Fibroblast of gingiva (primary cell): ENCODE measurements at places on chromosomes 16 and 17.

DNA sequence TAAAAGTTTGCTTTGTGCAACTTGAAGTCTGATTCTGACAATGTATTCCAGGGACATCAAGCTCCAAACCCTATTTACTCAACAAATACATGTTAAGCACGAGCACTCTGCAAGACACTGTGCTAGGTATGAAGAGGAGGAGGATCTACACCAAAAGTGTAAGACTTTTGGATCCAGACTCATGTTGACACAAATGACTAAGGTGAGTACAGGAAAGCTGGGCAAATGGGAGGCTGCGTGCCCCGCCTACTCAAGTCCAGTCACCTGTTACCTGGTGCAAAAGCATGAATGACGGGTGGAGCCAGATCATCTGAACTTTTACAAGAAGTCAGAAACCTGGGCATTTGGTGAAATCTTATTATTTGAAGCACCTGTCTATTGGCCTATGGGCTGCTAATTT, 120.7 kb downstream of the ABCC12 start:
- DNase-seq: no peak

DNA sequence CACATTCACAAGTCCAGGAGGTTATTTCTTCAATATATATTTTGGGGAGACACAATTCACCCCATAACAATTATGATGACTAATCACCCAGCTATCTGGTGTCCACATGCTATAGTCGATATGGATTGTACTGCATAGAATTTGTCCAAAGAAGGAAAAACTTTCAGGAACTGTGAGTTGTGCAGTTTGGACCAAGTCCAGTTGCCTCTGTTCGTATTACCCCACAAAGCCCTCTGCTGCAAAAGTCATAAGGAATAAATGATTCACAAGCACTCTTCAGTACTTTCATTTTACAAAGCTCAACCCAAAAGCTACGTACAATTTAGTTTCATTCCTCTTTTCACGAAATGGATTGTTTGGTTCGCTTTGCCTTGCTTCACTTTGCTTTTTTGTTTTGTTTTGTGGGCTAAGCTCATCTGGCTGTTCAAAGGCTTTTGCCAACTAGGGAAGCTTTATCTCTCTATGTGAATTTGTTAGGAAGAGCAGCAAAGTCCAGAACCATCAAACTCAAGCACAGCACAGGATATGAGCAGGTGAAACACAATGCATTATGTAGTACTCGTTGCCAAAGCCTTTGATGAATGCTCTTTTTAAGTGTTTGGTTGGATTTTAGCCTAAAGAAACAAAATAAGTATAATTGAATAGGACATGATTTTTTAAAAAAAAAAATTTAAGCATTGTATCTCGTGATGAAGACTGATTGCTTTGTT, 98.6 kb downstream of the ZNF18 start:
- DNase-seq: no peak

GRCh38 chr17:21303441-21304065, 19.0 kb downstream of the MAP2K3 start:
- no peak for DNase-seq

DNA sequence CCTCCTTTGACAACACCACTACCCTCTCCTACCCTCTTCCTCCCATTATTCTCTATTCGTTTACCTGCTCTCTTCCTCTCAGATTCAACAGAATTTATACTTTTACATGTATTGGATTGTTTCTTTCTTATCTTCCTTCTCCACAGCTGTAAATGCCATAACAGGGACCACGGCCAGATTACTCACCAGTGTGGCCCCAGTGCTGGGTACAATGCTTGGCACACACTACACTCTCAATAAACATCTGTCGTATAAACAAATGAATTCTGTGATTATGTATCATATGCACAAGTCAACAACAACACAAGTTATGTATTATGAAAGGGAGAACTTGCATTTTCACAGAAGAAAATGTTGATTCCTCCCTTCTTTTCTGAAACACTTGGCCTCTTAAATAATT, 20.0 kb downstream of the AARSD1 start:
- DNase-seq: peak; percentile 68

DNA sequence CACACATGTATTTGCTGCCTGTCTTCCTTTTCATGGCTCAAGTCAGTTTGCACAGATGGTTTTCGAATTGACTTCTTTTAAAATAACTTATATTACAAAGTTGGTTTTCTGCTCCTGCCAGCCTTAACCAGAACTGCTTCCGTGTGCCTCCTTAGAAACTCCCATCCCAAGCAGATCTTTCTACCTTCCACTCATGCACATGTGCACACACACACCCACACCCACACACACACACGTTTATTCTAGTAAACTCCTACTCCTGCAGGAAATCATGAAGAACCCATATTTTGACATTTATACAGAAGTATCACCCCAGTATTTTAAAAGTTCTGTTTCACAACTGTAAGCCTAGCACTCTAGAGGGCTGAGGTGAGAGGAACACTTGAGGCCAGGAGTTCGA, 329.5 kb upstream of the SOX9 start:
- no peak for DNase-seq

- no peak for DNase-seq
These were observed 29.0 kb downstream of the RTN4RL1 start for GRCh38 chr17:1995907-1996799.

DNA sequence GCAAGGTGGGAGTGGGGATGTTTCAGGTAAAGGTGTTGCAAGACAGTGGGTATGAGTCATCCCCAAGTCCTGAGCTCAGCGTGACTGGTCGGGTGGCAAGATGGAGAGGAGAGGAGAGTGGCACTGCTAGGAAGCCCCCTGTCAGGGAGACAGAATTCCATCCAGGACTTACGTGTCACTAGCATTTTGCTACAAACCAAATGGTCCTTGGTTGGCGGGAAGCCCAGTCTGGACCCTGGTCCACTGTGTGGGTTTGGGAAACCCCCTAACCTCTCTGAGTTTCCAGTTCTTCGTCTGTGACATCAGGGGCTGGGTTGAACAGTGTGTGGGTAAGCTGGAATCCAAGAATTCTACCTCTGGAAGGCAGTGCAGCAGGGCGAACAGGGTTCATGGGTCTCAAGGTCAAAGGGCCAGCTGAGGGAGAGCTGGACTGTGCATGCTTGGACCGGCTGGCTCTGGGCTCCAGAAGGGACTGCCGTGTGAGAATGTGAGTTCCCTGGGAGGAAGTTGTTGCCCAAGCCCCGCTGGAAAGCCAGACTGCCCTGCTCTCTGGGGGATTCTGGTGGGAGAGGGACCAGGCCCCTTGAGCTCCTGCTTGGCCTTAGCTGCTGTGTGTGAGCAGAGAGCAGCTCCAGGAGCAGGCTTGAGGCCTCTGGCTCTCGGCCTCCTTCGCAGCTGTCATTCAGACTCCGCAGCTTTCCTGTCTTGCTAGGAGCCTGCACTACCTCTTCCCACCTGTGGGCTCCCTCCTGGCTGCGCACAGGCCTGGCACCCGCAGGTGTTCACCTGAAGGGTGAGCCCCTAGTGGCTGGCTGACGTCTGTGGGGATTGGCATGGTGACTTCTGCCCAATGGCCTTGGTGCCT, 84.6 kb downstream of the NT5M start:
- no peak for DNase-seq

GRCh38 chr17:66373079-66373478, 70.7 kb downstream of the PRKCA start:
- DNase-seq: no peak

DNA sequence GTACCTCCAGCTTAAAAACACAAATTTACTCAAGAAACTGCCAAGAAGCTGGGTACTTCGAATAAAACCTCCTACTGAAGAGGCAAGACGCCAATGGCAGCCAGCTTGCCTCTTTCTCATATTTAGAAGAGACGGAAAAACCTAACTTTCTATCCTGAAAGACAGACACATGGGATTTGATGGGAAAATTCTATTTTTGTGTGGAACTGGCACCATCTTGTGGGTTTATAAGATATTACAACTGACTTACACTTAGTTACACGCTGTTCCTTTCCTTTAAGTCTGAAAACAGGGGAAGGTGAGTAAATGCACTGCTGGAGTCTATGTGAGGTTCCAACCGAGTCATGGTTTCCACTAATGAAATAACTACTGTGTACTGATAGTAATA, 10.3 kb downstream of the ZNF18 start:
- peak; percentile 35 for DNase-seq

DNA sequence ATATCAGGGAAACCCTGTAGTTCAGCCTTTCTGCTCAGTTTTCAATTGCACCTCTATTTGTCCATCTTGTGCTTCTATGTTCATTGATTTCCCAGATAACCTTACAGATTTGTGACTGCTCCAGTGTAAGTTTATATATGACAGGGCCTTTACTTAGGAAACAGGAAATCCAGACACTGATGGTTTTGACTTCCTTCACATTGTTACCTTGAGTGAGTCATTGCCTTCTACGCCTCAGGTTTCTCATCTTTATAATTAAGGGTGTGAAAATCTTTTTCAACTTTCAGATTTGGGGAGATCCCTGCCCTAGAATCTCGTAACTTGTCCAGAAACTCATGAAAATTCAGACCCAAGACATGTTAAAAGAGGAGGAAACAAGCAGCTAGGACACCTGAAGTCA, 342.4 kb upstream of the TBX2 start:
- DNase-seq: no peak

- no peak for DNase-seq
These were observed 189.2 kb downstream of the SEC14L1 start for GRCh38 chr17:77329741-77330531.

DNA sequence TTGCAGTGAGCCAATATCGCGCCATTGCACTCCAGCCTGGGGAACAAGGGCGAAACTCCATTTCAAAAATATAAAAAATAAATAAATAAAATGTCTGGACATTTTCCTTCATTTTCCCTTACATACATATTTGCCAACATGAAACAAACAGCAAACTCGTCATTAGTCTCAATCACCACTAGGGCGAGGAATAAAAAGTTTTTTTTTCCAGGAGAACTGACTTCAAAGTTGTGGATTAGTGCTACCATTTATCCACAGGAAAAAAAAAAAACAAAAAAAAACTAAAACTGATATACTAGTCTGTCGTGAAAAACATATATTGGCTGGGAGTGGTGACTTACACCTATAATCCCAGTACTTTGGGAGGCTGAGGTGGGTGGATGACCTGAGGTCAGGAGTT, 77.0 kb upstream of the MTMR4 start:
- DNase-seq: no peak

DNA sequence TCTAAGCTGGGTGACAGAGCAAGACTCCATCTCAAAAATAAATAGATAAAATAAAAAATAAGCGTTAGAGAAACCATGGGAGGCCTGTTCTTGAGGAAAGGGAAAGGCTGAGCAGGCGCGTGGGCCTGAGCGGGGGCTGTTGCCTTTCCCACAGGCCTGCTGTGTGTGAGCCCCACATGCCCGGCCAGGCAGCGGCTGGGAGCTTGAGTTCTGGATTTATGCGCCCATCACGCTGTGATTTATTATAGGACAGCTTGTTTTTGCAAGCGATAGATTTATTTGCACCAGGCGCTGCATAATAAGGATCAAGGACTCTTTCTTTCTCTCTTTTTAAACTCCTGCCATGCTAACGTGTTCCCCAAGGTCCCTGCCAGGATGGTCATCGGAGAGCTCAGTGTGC, 14.8 kb upstream of the WFDC1 start:
- DNase-seq: no peak

GRCh38 chr17:32998111-32998886, 6.7 kb downstream of the SPACA3 start:
- DNase-seq: peak; percentile 48

DNA sequence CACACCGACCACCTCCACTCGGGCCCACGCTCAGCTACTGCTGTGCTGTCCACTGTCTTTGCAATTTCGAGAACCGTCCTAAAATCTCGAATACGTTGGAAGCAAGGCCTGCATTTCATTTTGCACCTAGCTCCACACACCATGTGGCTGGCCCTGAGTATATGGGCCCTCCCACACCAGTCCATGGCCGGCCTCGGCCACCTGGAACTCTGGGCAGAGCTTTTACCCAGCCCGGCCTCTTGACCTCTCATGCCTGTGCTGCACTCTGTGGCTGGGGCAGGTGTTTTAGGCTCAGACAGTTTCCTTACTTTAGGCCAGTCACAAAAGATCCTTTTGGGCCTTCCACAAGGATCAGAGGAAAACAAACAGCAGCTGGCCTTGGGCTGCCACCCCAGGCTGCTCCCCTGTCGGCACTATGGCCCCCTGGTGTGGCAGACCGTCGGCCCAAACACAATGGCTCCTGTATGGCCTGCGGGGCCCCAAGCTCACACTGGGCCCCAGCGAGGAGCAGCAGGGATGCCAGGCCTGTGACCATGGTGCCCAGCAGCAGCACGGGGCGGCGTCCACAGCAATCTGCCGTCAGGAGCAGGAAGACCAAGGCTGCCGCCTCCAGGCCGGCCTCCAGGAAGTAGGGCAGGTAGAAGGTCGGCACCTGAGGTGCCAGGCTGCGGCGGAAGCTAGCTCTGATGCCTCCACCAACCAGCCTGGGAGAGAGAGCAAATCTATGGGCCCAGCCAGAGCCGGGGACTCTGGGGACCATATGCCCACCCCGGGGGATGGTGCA, 2.5 kb downstream of the SLC22A31 start:
- no peak for DNase-seq

DNA sequence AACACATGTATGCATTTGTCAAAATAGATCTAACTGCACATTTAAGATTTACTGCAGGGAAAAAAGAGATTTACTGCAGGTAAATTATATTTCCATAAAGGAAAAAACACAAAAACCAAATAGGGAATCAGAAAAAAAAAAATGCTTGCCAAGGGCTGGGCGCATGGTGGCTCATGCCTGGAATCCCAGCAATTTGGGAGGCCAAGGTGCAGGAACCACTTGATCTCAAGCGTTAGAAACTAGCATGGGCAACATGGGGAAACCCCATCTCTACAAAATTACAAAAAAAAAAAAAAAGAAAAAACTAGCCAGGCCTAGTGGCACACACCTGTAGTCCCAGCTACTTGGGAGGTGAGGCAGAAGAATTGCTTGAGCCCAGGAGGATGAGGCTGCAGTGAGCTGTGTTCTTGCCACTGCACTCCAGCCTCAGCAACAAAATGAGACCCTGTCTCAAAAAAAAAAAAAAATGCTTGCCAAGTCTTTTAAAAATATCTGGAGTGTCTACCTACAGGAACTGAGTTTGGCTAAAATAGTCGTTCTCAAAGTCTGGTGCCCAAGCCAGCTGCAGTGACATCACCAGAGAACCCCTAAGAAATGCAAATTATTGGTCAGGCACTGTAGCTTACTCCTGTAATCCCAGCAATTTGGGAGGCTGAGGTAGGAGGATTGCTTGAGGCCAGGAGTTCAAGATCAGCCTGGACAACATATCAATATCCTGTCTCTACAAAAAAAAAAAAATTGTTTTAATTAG, 17.5 kb downstream of the TRIM25 start:
- DNase-seq: no peak

DNA sequence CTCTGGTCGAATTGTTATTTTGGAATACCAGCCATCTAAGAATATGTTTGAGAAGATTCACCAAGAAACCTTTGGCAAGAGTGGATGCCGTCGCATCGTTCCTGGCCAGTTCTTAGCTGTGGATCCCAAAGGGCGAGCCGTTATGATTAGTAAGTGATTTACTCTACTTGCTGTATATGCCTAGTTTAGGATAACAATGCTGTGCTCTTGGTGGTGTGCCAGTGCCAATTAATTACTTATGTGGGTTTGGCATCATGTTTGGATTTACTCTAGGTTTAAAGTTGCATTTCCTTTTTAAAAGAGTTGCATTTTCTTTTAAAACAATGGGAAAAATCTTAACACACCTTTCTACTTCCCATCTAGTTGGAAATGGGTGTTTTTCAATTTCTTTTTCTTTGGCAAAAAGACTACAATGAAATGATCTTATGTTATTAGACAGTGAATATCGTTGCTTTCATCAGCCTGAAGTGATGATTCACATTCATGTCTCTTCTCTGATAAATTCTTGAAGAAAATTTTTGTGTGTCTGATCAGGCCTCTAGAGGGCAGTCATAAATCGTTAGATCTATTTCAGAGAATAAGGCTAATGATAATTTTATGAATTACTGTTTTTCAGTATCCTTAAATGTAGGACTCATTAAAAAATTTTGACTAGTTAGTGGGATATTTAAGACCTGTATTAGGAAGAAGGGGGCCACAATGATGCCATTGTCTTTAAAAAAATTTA, 5.6 kb downstream of the SF3B3 start:
- peak; percentile 64 for DNase-seq
